ENCODE measurements at places on chromosomes 3 and 15.

DNA sequence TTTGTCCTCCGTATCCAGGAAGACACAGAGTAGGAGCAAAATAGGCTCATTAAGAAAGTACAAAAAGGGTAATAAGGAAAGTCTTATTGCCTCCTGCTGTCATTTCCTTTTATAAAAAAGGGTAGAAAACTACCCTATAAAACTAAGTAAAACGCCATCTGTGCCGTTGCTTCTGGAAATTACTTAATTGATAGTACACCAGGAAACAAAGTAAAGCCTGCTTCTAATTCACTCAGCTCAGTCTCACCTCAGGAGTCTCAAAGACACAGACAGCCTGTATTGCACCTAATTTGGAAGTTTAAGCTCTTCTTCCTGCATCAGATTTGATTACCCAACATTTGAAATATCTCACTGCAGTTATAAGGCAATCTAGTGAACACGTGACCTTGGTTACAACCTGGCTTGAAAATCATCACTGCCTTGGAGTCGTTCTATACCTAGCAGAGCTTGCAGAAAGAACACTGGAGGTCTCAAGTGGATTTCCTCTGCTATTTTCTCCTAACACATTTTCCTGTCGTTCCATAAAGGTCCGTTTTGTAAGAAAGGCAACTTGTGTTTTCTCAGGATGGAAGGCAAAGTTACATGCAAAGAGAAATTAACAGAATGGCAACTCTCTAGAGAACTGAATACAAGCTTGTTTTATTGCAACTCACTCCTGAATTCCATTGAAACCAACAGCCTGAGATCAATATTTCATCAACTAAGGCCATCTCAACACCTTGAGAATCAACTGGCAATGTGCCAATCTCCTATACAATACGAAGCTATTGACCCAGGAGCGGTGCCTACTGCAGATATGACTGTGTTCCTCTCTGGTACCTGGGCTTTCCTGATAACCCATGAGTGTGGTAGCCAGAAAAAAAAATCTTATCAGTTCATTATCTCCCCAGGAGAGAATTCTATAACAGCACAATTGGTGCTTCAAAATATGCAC is 203.3 kb upstream of the LMCD1 start:
- no peak for DNase-seq
- no peak overlapping the region for H3K4me3 ChIP-seq
- H3K36me3 ChIP-seq: no peaks in the 10 kb centered on the region
- H3K27ac ChIP-seq: no peak overlapping the region
- no peaks in the 10 kb centered on the region for H3K4me1 ChIP-seq

DNA sequence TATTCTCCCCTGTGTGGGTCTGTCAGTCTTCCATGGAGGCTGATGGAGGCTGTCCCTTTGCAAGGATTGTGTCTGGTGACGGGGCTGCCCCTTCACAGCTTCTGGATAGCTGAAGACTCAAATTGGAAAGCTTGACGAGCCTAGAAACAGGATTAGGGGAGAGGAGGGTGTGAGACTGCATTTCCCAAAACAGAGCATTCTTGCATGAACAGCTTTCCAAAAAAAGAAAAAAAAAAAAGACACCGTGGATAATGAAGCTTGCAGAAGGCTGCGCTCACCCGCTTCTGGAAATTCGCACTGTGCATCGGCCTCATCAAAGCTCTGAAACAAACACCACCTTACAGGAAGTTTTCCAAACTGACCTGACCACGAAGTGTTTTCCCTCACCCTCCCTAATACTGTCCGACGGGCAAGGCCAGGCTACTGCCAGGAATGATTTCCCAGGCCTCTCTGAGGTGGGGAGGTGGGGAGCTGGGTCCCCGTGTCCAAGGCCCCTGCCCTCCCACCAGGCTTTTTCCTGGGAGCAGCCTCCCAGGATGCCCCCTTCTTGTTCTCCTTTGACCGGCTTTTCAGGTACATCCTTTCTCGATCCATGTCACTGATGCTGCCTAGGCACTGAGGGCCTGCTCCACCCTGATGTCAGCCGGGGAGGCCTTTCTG is 24.9 kb upstream of the MUC4 start:
- H3K27me3 ChIP-seq: no peaks in the 10 kb centered on the region
- no peaks in the 10 kb centered on the region for H3K36me3 ChIP-seq
- no peaks in the 10 kb centered on the region for H3K4me1 ChIP-seq

- H3K27me3 ChIP-seq: no peaks in the 10 kb centered on the region
- no peak overlapping the region for H3K27ac ChIP-seq
- DNase-seq: no peak
- no peaks in the 10 kb centered on the region for H3K4me1 ChIP-seq
- no peak overlapping the region for H3K4me3 ChIP-seq
Observed at GRCh38 chr3:37814547-37814946, 47.1 kb upstream of the CTDSPL start.

- no peaks in the 10 kb centered on the region for H3K27me3 ChIP-seq
- DNase-seq: no peak
- no peaks in the 10 kb centered on the region for H3K4me1 ChIP-seq
- H3K27ac ChIP-seq: no peak overlapping the region
- no peak overlapping the region for H3K4me3 ChIP-seq
Observed at GRCh38 chr3:141776376-141776775, 13.2 kb downstream of the GRK7 start.

- peaks cover 21% of the 10 kb centered on the region for H3K4me1 ChIP-seq
- no peak for DNase-seq
- no peak overlapping the region for H3K27ac ChIP-seq
- no peaks in the 10 kb centered on the region for H3K36me3 ChIP-seq
Observed at GRCh38 chr15:64004587-64004986, 41.7 kb downstream of the DAPK2 start.

DNA sequence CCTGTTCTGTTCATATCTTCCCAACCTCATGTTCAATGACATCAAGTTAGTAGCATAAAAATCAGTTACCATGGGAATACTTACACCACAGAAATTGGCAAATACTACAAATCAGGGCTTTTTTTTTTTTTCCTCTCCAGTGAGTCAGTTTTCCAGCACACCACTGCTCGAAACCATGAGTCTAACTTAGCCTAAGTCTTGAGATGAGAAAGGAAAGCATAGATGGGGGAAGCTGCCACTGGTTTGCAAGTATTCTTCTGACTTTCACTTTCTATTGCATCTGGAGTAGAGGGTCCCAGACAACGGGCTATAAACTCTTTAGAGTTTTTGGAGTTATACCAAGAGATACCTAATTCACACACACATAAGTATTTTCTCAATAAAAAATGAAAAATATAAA is 416.1 kb upstream of the LMCD1 start:
- no peaks in the 10 kb centered on the region for H3K27me3 ChIP-seq
- no peak overlapping the region for H3K27ac ChIP-seq
- H3K4me1 ChIP-seq: no peaks in the 10 kb centered on the region
- H3K36me3 ChIP-seq: no peaks in the 10 kb centered on the region
- DNase-seq: no peak

DNA sequence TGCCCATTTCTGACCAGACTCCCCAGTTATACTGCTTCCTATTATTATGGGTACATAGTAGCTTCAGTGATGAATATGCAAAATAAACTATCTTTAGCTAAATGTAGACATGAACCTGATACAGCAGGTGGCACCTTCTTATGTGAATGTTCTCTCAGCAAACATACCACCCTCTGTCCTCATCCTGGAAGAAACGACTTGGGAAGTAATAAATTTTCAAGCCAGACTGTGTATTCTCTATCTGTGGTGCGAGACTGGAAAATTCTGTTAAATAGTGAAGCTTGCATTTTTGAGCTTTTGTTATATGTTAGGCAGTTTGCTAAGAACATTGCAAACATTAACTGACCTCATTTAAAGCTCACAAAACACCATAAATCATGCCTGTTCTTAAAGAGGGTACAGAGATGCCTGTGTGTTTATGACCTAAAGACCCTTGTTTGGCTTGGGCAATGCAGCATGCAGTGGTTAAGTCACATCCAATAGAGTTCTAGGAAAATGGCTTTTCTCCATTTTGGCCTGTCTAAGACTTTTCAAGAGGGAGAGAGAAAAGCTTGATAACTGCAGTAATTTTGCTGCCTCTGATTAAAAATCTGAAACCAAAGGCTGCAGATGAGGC is 287.1 kb downstream of the NEK10 start:
- DNase-seq: no peak
- H3K27me3 ChIP-seq: no peaks in the 10 kb centered on the region
- H3K36me3 ChIP-seq: no peaks in the 10 kb centered on the region
- no peaks in the 10 kb centered on the region for H3K4me1 ChIP-seq
- no peak overlapping the region for H3K27ac ChIP-seq

DNA sequence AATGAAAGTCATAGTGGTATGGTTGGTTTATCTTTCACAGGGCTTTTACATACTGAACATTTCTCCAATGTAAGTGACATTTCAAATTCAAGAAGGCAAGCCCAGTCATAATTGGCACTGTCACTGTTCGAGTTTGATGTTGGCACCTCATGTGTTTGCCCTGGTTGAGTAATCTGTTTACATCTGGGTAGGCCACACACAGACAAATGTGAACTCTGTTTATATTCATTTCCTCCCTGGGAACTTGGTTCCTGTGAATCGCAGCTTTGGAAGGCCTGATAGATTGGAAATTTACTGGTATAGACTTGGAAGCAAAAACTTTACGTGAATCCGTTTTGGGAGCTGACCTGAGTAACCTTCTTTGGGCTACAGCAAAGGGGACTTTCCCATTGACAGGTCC is 395.2 kb upstream of the AZI2 start:
- no peak overlapping the region for H3K4me3 ChIP-seq
- H3K27ac ChIP-seq: no peak overlapping the region
- H3K36me3 ChIP-seq: no peaks in the 10 kb centered on the region
- H3K4me1 ChIP-seq: no peaks in the 10 kb centered on the region
- no peaks in the 10 kb centered on the region for H3K27me3 ChIP-seq
- no peak for DNase-seq

DNA sequence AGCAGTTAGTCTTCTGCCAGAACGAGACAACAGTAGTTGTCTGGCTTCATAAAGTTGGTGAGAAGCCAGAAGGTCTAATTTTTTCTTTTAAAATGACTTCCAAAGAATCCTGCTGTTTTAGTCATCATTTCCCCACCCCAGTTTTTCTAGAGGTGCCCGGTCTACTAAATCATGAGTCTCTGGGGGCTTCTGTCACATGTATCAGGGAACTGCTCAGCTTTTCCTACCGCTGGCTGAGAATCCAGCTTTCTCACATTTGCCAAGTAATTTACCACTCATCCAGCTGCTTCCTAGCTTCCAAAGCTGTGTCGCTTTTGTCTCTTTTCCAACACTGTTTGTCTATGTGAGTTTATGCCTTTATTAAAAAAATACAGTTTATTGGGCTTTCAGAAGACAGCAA is 183.3 kb downstream of the NSUN3 start:
- H3K36me3 ChIP-seq: no peaks in the 10 kb centered on the region
- no peak overlapping the region for H3K27ac ChIP-seq
- no peaks in the 10 kb centered on the region for H3K27me3 ChIP-seq
- H3K4me1 ChIP-seq: no peaks in the 10 kb centered on the region

DNA sequence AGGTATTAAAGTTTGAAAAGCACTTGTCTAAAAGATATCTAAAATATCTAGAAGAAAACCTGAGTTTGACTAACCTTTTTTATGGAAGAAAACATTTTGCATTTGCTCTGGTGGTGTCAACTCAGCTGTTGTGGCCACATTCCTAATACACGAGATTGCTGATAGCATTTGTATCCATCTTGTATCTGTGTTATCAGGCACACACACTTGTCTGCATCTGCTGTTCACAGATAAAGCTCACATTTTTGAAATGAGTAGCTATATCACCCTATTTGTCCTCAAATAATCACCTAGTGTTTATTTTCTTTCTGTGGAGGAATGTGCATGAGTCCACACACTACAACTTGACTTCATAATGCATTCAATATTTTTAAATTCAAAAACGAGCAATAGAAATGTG is 632.3 kb upstream of the NR2F2 start:
- no peaks in the 10 kb centered on the region for H3K4me1 ChIP-seq
- H3K36me3 ChIP-seq: no peaks in the 10 kb centered on the region
- H3K4me3 ChIP-seq: no peak overlapping the region
- no peaks in the 10 kb centered on the region for H3K27me3 ChIP-seq
- DNase-seq: no peak
- no peak overlapping the region for H3K27ac ChIP-seq

- no peak overlapping the region for H3K27ac ChIP-seq
- H3K4me1 ChIP-seq: peaks cover 9% of the 10 kb centered on the region
- H3K4me3 ChIP-seq: no peak overlapping the region
- H3K27me3 ChIP-seq: no peaks in the 10 kb centered on the region
Observed at GRCh38 chr3:128740621-128741020, 14.6 kb downstream of the RAB7A start.

- no peak for DNase-seq
- no peak overlapping the region for H3K27ac ChIP-seq
- H3K4me3 ChIP-seq: no peak overlapping the region
- no peaks in the 10 kb centered on the region for H3K4me1 ChIP-seq
Observed at GRCh38 chr3:127411083-127411727, 123.4 kb upstream of the PRR20G start.

GRCh38 chr15:94004697-94005096 is 226.7 kb upstream of the MCTP2 start:
- H3K4me1 ChIP-seq: no peaks in the 10 kb centered on the region
- no peak overlapping the region for H3K27ac ChIP-seq
- H3K36me3 ChIP-seq: no peaks in the 10 kb centered on the region
- H3K4me3 ChIP-seq: no peak overlapping the region
- no peaks in the 10 kb centered on the region for H3K27me3 ChIP-seq
- no peak for DNase-seq

- H3K4me1 ChIP-seq: no peaks in the 10 kb centered on the region
- no peaks in the 10 kb centered on the region for H3K36me3 ChIP-seq
- H3K27ac ChIP-seq: no peak overlapping the region
- H3K4me3 ChIP-seq: no peak overlapping the region
- H3K27me3 ChIP-seq: no peaks in the 10 kb centered on the region
Observed at GRCh38 chr15:98514034-98514622, 134.2 kb upstream of the IGF1R start.

GRCh38 chr3:5278666-5279065 is 91.2 kb downstream of the EDEM1 start:
- H3K27me3 ChIP-seq: peaks cover 3% of the 10 kb centered on the region
- no peaks in the 10 kb centered on the region for H3K4me1 ChIP-seq
- no peak overlapping the region for H3K27ac ChIP-seq
- no peak for DNase-seq

GRCh38 chr3:45026038-45026437 is at the start of gene CLEC3B:
CLEC3B (plus strand) TSS chr3:45026303; CDS start chr3:45026363, 60 bp downstream.
- DNase-seq: no peak
- peaks cover 3% of the 10 kb centered on the region for H3K4me1 ChIP-seq
- H3K27me3 ChIP-seq: peaks cover 6% of the 10 kb centered on the region

DNA sequence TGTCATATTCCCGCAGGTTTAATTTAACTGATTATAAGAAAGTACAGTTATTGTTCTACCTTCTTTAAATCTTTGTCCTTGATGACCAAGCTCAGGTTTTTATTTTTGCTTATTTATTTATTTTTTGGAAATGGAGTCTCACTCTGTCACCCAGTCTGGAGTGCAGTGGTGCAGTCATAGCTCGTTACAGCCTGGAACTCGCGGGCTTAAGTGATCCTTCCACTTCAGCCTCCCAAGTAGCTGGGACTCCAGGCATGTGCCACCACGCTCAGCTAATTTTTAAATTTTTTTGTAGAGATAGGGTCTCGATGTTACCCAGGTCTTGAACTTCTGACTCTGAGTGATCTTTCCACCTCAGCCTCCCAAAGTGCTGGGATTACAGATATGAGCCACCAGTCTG is 8.9 kb downstream of the USP3 start:
- no peak overlapping the region for H3K4me3 ChIP-seq
- DNase-seq: no peak
- H3K4me1 ChIP-seq: peaks cover 92% of the 10 kb centered on the region
- H3K27me3 ChIP-seq: no peaks in the 10 kb centered on the region
- no peak overlapping the region for H3K27ac ChIP-seq

GRCh38 chr15:69679623-69680228 is 227.1 kb downstream of the RPLP1 start:
- no peaks in the 10 kb centered on the region for H3K36me3 ChIP-seq
- H3K27me3 ChIP-seq: no peaks in the 10 kb centered on the region
- no peak overlapping the region for H3K27ac ChIP-seq
- H3K4me1 ChIP-seq: no peaks in the 10 kb centered on the region
- no peak overlapping the region for H3K4me3 ChIP-seq
- DNase-seq: peak; percentile 7

Data from CD8-positive, alpha-beta memory T cell (primary cell).